ENCODE measurements at places on chromosomes 13 and 19.

DNA sequence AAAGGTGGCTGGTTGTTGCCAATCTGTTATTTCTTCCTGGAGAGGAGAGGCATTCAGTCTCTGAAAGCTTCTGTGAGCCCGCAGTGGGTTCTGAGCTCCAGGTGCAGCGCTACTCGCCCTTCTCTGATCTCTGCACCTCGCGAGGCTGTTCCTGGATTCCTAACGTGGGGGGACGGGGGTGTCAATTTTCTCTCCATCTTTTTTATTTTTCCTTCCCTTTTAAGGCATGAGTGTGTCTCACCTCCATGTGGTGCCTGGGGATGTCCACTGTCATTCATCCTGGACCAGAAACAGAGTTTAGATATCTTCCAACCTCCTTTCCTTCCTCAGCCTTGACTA lies 626 bp downstream of the ZNF233 start:
- no peak for DNase-seq

GRCh38 chr13:24910502-24911132 lies 146.6 kb downstream of the RNF17 start:
- no peak for DNase-seq

- no peak for DNase-seq
Measured at GRCh38 chr19:10724573-10725071, 6.7 kb downstream of the DNM2 start.

DNA sequence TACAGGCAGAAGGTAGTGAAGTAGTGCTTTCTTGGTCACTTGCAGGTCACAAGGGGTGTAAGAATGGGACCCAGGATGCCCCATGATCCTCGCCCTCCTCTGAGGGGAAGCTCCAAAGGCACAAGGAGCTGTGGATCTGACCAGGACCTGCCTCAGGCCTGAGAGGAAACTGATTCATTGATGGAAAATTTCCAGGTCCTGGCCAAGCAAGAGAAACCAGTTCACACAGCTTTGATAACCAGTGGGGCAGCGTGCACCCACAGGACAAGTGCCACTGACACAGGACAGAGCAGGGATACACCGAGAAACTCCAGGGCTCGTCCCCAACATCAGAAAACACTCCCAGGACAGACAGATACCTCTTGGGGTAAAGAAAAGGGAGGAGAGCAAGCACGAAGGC lies 177.1 kb downstream of the RBM26 start:
- DNase-seq = no peak

DNA sequence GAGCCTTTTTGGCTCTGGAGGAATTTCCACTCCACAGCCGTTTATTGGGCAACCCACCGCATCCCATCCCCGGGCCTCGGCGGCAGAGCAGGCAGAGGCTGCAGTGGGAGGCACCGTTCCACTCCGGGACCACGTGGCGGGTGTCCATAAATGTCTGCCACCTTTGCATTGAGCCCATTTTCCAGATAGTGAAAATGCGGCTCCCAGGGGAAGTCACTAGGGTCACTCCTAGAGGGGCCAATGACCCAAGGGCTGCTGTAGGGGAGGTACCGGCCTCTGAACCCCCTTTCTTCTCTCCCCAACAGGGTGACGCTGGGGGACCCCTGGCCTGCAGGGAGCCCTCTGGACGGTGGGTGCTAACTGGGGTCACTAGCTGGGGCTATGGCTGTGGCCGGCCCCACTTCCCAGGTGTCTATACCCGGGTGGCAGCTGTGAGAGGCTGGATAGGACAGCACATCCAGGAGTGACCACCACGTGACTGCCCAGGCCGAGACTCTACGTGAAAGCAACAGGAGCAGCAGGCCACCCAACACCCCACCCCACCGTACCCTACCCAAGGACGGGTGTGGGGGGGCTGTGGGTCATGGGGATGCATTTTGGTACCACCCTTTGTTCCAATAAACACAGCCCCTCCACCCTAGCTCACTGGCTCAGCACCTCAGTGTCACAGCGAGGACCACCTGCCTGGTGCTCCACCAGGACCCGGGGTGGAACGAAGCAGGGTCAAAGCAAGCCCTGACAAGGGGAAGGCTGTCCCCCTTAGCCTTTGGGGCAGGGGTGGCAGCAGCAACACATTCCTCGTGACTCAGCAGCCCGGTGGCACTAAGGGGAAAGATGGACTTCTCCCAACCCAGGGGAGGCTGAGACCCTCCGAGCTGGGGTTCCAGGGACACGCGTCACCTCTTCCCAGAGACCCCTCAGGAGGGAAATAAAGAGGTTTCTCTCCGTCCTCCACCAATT lies 1.5 kb downstream of the TIMM13 start:
- DNase-seq = no peak

GRCh38 chr19:52896431-52897137 lies 851 bp downstream of the ZNF320 start:
- peak; percentile 33 for DNase-seq

- no peak for DNase-seq
Measured at GRCh38 chr13:57253551-57253950, 86.6 kb downstream of the PRR20E start.

- peak; percentile 6 for DNase-seq
Measured at GRCh38 chr13:46184277-46184699, 2.3 kb upstream of the LCP1 start.

DNA sequence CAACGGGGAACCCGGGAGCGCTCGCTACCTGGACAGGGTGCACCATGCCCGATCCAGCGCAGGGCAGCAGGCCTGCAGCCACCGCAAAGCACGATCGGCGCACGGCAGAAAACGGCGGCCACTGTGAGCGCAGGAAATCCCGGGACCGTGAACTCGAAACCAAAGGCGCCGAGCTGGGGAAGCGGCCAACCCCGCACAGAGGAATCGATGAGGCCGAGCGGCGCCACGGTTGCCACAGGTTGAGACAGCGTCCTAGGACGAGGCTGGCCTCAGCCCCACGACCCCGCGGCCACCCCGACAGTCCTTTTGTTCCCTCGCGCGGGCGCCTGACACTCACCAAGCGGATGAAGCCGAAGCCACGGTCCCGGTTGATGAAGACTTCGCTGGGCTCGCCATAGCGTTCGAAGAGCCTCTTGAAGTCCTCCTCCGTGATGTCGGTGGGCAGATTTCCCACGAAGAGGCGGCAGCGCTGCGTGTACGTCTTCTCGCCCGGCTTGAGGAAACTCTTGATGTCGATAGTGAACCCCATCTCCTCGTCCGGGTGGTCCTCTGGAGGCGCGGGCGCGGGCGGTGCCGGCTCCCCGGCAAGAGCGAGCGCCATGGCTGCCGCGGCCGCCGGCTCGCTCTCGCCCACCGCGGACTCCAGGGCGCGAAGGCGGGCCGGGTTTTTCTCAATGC lies 557 bp downstream of the PSPC1 start:
- peak; percentile 59 for DNase-seq

GRCh38 chr13:30972888-30973377 lies 40.5 kb downstream of the TEX26 start:
- peak; percentile 16 for DNase-seq

GRCh38 chr19:10353793-10354391 lies 14.5 kb upstream of the ICAM3 start:
- peak; percentile 19 for DNase-seq

DNA sequence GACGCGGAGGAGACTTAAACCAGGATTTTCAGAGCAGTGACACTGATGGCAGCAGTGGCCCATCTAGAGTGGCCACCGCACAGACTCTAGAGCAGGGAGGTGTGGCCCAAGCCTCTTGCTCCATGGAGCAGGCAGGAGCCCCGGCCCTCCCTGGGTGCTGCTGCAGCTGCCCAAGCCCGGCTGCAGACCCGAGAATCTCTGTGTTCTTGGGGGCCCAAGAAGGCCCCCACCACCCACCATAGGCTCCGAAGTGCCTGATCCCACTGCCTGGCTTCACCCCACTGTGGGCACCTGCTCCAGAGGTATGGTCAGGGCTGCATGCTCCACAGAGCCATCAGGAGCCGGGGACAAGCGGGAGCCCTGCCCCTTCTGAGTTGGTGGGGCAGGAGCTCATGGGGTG lies 36.1 kb downstream of the CEP89 start:
- no peak for DNase-seq
